ENCODE measurements at places on chromosomes 7 and 10.

DNA sequence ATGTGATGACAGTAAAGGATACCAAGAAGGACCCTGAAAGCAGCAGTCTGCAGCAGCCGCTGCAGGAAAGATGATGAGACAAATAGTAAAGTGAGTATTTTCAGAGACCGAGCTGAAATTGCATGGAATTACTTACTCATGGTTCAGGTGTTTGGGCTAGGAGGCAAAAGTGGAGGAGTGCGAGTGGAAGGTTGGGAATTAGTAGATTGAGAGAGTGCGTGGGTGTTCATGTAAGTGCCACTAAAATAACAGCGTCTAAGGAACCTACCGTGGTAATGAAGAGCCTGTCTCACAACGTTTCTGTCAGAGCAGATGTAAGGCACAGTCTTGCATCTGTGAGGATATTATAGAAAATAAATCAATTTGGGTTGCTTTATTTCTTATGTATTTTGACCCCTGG, 48.3 kb upstream of the FMC1 start:
- DNase-seq, result no peak

DNA sequence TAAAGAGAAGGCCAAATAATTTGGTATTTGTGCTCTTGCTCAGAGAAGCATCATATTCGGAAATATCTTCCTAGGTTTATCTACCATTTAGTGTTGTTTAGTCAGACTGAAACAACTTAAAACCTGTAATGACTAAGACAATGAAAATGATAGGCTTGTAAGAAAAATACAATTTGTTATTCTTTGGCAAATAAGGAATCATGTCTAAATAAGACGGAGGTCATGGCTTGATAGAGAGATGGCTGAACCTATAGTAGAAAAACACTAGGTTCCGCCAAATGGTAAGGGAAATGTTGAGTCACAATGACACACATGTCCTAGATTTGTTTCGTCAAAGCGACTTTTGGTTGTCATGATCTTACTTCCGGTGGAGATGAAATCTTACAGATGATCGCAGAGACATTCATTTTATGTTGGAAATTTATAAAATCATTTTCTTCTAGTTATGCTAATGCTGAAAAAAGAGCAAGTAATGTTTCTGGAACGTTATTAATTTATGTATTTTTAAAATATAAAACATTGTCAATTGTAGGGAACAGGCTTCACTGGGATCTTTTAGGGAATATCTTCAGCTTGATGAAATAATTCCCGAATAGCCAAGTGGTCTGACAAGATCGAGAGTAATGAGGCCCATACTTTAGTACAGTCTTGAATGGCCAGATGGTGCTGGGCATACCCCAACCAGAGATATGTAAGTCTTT, 1.0 kb downstream of the SRGN start:
- DNase-seq, result peak; percentile 90

GRCh38 chr7:123282181-123282580, 82.4 kb upstream of the SLC13A1 start:
- no peak for DNase-seq

DNA sequence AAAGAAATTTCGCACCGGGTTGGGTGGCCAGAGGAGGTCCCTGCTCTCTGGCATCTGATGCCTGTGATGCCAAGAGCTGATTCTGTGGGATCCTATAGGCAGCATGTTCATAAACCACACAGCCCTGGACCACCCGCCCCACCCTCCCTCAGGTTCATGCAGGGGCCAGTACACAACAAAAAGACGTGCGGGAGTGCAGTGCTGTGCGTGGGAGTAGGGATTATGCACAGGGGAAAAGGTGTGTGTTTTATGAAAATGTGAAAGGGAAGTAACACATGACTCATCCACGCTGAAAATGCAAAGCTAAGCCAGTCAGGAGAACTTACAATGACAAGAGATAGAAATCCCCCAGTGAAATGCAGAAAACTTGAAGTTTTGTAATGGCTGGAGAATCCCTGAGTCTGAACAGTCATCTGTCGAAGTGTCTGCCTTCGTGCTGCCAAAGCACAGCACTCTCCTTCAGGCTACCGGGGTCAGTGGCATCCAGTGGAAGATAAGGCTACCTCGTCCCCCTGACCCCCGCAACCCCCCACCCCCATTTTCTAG, 1.1 kb downstream of the KIAA1217 start:
- peak; percentile 73 for DNase-seq

DNA sequence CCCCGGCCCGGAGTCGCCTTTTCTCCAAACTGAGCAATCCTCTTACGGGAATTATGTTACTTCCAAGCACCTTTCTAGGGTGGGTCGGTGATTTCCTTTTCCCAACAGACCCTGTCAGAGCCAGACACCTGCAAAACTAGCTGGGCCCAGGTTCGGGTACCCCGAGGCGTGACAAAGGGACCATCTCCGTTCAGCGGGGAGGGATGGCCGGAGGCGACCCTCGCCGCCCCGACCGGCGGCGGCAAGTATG, 445 bp downstream of the PPA1 start:
- DNase-seq, result no peak

DNA sequence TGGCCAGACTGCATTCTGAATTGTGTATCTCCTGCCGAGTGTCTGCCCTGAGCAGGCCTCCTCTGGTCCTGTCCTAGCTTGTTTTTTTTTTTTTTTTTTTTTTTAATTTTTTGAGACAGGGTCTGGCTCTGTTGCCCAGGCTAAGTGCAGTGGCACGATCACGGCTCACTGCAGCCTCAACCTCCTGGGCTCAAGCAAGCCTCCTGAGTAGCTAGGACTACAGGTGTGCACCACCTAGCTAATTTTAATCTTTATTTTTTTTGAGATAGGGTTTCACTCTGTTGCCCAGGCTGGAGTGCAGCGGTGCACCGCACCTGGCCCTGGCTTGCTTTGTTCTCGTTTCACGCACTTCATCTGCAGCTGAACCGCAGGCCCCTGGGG, 23.5 kb downstream of the COL26A1 start:
- DNase-seq, result no peak

- peak; percentile 76 for DNase-seq
Measured at GRCh38 chr10:102660888-102661657, 16.8 kb downstream of the TRIM8 start.

DNA sequence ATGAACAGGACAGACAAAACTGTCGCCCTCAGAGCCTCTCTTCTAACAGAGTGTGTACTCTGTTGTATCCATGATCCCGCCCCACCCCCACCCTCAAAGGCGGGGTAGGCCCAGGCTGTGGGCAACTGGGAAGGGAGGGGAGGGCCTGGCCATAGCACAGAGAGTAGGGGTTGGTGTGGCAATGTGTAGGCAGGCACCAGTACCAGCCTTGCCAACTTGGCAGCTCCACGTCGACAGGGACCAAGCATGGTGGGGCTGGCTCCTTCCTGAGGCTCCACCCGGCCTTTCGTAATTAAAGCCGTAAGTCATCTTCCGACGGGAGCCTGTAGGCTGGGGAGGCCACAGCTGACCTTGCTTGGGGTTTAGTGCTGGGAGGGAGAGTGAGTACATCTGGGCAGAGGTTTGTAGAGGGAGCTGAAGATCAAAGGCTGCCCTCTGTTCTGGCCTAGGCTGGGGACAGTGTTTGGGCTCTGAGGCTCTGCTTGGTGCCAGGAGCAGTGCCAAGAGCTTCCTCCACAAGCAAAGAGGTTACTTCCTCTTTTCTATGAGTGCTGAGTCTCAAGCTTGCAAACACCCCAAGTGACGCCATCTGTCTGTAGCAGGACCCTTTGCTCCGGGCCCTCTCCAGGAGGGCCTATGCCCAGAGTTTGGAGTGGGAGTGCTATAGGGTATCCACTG, 121.6 kb downstream of the C10orf105 start:
- no peak for DNase-seq

DNA sequence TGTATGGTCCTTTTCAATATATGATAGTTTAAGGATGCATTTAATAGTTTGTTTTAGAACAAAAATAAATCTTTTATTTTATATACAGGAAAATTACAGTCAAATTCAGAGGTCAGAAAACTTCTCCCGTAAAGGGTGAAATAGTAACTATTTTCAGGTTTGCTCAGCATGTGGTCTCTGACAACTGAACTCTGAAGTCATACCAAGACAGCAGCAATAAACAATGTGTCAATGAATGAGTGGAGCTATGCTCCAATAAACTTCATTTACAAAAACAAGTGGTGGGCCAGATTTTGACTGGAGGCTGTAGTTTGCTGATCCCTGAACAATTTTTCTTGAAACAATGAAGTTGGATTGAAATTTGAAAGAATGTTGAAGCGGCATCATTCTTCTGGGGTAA, 123.6 kb downstream of the ZNF248 start:
- peak; percentile 27 for DNase-seq

DNA sequence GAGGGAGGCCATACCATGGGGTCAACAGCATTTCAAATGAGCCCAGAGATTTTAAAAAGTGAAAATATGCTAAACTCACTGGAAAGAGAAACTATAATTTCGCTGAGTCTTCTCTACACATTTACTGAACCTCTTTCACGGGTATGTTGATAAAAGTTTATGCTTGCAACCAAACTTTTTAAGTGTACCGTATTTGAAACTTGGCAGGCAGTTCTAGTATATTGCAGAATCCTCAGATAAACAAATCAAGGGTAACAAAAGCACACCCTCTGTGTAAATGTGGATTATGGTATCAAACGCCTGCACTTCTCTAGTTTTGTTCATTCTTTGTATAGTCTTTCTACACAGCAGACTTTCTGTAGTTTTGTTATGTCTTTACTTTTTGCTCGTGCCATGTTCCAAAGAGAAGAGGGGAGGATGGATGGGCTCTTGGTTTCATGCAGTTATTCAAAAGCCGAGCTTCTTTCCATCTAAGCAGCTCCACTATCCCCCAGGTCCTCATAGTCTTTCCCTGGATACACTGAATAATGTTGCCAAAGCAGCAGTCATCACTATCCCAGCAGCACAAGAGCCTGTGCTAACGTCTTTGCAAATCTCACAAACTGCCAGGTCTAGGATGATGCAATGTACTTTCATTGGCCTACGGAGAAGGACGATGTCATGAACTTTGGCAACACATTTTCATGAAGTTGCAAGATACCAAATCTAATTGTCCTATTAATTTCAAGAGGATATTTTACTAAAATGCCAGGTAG, 131.2 kb downstream of the MPP7 start:
- DNase-seq, result no peak

DNA sequence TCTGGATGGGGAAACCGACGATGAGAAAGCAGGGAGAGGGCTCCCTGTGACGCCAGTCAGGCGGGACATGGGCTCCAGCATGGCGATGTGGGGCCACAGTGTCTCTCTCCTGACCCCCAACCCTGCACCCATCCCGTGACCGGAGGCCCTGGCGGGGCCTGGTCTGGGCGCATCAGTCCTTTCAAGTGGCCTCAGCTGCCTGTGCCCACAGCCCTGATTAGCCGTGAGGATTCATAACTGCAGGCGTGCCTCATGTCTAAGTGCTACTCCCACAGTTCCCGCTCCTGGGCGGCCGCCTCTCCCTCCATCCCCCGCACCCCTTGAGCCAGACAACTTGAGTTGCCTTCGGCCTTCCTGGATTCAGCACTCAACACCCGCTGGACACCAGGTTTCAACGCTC, 240.8 kb downstream of the ELFN1 start:
- DNase-seq, result no peak

- DNase-seq, result no peak
Measured at GRCh38 chr7:122949186-122949585, 46.3 kb downstream of the TAS2R16 start.

GRCh38 chr10:85548034-85548433, 818.6 kb downstream of the GRID1 start:
- DNase-seq, result peak; percentile 45

DNA sequence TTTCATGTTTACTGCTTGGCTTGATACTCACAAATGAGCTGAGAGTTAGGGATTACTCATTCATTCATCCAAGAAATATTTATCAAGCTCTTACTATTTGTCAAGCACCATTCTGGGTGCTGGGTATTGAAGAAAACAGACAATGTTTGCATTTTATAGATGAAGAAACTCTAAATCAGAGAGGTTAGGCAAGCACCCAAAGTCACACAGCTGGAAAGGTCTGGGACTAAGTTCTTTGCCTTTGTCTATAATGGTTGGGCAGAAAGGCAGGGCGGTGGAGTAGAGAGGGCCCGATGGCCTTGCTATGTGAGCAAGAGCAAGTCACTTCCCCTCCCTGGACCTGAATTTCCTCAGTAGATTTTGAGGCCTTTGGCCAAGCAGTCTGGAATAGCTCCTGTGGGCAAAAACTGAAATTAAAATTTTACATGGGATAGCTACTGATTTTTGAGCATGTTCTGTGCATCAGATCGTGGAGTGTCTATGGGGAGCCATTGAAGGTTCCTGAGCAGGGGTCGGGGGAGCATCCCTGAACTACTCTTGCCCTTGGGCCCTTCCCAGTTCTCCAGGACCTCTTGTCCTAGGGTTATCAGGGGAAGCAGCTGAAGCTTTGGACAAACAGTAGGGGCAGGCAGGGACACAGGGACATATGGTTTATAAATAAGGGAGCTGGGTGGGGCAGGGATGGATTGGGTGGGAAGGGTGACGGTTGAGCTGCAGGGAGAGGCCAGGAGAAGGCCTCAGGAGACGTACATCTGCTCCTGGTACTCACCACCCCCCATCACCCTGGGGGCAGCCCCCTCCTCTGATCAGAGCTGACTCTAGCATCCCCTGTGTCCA, 23.3 kb downstream of the AQP1 start:
- DNase-seq, result no peak

- DNase-seq, result no peak
Measured at GRCh38 chr10:31920538-31920937, 8.1 kb downstream of the ARHGAP12 start.

DNA sequence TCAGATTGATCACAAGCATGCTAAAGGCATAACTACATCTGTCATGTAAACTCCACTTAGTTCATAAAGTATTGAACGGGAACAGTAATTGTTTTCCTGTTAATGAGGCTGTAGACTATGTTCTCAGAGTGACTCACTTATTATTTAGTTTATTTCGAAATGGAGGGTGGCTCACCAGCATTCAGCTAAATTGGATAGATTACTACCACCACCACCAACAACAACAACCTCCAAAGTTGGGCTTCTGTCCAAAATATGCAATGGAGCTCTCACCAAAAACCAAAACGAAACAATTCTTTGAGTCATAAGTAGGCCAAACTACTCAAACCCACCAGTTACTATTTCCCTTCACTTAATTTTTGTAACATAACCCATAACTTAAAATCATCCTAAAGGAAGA, 127.9 kb upstream of the NRBF2 start:
- DNase-seq, result peak; percentile 51

DNA sequence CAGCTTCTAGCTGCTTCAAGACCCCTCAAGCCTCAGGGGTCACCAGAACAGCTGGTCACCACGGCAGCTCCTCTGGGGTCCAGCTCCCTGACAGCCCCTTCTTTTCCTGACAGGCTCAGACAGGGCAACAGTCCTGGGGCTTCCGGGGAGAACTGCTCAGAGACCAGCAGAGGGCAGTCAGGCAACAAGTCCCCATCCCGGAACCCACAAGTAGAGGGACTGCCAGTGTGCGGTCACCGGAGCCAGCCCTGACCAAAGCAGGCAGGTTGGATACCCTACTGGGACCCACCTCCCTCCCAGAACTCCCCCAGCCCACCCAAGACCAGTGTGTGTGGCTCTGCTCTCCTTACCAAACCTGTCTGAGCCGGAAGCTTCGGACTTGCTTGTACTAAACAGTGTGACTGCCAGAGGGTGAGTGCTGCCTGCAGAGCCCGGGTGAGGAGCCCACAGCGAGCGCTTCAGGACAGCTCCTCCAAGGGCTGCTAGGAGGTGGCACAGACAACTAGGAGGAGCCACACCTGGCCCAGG, 40.3 kb downstream of the YKT6 start:
- DNase-seq, result peak; percentile 73
